ENCODE measurements at places on chromosomes 6 and 20. TPM values are rescaled to one million over a fixed set of nuclear protein-coding genes. Genes with fewer than 3 reads are reported as not detected.

Gene FILIP1
- 16.2 TPM for total RNA-seq

Gene ENPP4
- total RNA-seq, result 9.9 TPM

Gene JPH2
- under 0.01 TPM for total RNA-seq

Gene TMEM14A
- total RNA-seq, result 64.3 TPM

Gene MAK
- total RNA-seq, result not detected

Gene RNF144B
- 269 TPM for total RNA-seq

Gene DEFB115
- not detected for total RNA-seq

Gene SYCP2
- total RNA-seq, result 0.30 TPM

Gene UST
- total RNA-seq, result 0.76 TPM

Gene ESR1
- total RNA-seq, result not detected

Gene TFAP2C
- total RNA-seq, result not detected

Gene COX4I2
- not detected for total RNA-seq

Gene C20orf204
- 3.0 TPM for total RNA-seq

Gene SAMD5
- total RNA-seq, result 3.2 TPM

Gene C6orf141
- total RNA-seq, result 2.7 TPM

Gene PSORS1C2
- not detected for total RNA-seq

Gene MMP24
- total RNA-seq, result 0.32 TPM

Gene C6orf58
- not detected for total RNA-seq

Gene BPI
- not detected for total RNA-seq

Gene PI3
- total RNA-seq, result not detected

Gene TAP1
- 26.0 TPM for total RNA-seq

Gene TUBB2B
- 3.6 TPM for total RNA-seq

Gene AARS2
- 17.9 TPM for total RNA-seq

Gene HLA-DOA
- not detected for total RNA-seq

Gene TSPO2
- not detected for total RNA-seq

Gene WFDC12
- not detected for total RNA-seq

Gene RGS17
- 3.9 TPM for total RNA-seq

Gene ABHD16B
- not detected for total RNA-seq

Gene ADTRP
- 5.3 TPM for total RNA-seq

Gene KIF13A
- 34.5 TPM for total RNA-seq

Gene BHLHE23
- total RNA-seq, result not detected

Gene GPR6
- not detected for total RNA-seq

Gene VGLL2
- total RNA-seq, result not detected

Measured in epithelial cell of umbilical artery (primary cell).